ENCODE measurements at places on chromosomes 4 and X.
A peak's percentile ranks its signal among the peaks of the same experiment; 100 is the strongest.

- no peak for DNase-seq
Measured at GRCh38 chr4:52032005-52032404, 6.1 kb downstream of the SGCB start.

- no peak for DNase-seq
Measured at GRCh38 chrX:41452565-41453356, 5.6 kb downstream of the NYX start.

DNA sequence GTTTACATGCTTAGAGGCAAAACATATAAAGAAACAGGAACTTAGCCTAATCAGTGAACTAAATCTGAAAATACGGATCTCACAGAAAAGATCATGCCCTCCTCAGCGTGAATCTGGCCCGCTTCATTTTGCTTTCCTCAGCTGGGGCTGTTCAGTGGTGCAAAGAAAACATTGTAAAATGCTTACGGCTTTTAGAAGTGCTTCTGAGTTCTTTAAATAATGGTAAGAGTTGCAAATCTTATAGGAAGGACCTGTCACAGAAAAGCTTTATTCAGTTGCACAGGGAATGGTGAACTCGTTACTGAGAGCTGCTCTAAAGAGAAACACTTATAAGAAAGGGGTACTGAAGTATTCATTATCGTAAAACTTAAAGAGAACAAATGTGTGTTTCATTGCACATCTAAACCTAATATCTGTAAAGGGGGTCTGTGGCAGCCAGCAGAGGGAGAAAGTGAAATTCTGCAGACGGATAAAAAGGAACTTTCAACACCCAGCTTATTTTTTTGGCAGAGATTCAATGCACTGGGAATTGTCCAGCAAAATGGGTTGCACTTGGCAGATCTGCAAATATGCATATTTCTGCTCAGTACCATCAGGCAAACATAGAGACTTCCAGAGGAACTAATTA, 139.2 kb upstream of the ANK2 start:
- no peak for DNase-seq

DNA sequence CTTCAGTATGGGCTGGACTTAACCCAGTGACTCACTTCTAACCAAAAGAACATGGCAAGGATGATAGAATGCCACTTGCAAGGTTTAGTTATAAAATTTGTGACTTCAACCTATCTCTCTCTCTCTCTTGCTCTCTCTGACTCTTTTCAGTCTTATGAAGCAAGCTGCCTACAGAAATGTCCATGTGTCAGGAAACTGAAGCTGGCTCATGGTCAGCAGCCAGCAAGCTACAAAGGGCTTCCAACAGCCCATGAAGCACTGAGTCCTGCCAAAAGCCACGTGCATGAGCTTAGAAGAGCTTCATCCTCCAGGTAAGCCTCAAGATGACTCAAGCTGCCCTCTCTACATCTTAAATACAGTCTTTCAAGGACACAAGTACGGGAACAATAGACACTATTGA, 100.3 kb downstream of the HS3ST1 start:
- DNase-seq, result no peak

GRCh38 chr4:96974295-96974694, 1134.4 kb downstream of the PDHA2 start:
- no peak for DNase-seq

GRCh38 chrX:386239-386767, 404 bp downstream of the PPP2R3B start:
- peak; percentile 14 for DNase-seq

DNA sequence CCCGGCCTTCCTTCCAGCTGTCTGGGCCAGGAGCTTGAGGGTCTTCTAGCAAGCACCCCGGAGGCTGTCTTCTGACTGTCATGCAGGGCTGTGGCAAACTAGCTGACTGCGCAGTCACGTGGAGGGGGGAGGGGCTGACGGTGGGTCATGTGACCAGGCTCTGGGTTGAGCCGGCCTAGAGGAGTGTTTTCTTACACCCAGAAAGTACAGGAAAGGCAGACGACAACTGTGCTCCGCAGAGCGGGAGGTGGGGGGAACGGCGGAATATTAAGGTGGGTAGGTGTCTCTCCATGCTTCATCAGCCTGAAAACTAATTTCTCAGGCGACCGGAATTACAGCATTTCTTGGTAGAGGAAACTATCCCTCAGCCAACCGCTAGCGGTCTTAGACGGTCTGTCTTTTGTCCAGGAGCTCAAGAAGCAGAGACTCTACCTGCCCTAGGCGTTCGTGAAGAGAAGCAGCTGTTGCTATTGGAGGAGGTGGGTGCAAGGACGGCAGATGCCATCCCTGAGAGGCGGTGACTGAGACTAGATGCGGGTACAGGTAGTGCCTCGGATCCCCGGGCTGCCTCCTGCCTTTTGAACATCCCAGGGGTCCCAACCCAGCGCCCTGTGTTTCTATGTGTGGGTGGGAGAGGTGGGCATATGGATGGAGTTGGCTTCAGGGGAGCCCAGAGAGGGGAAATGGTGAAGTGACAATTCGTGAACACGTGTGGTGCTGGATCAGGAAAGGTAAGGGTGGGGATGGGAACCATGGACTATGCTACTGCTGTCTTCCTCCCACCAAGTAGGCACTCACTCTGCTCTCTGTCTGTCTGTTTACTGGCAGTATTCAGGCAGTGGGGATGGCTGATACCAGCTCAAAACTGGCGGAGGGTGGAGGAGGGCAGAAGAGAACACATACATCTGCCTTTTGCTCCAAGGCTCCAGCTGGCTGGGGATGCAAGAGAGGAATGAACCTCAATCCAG, 8.8 kb downstream of the GPRASP1 start:
- DNase-seq, result peak; percentile 68

GRCh38 chrX:71998836-71999509, 88.3 kb downstream of the NHSL2 start:
- DNase-seq, result no peak

Data from activated T-helper 1 cell treated with anti-CD3 and anti-CD28 coated beads, Interleukin-12 subunit alpha, Interleukin-12 subunit beta, Interleukin-2, Interleukin-4 antibody, amounts not matched to agents 30 ng/mL and 10 ng/mL and 1 ng/mL, durations not matched to agents 14 hours and 24 hours and 36 hours (primary cell).